ENCODE measurements at places on chromosomes 1 and 21. TPM values are rescaled to one million over a fixed set of nuclear protein-coding genes. Genes with fewer than 3 reads are reported as not detected.

- H3K4me1 ChIP-seq, result peaks cover 89% of the 10 kb centered on the region
- H3K27ac ChIP-seq, result peak overlapping the region; percentile 76
- peak overlapping the region; percentile 4 for H3K4me3 ChIP-seq
Observed at GRCh38 chr1:27435566-27436203, 43.3 kb downstream of the GPR3 start.

The SPRR4 gene
- total RNA-seq, result not detected

The SPATA21 gene
- total RNA-seq, result not detected

- no peaks in the 10 kb centered on the region for H3K27me3 ChIP-seq
- peaks cover 19% of the 10 kb centered on the region for H3K4me1 ChIP-seq
- no peaks in the 10 kb centered on the region for H3K36me3 ChIP-seq
- H3K4me3 ChIP-seq, result peak within 1 kb of the TSS; percentile 73
- peak within 1 kb of the TSS; percentile 83 for H3K27ac ChIP-seq
Observed at GRCh38 chr1:168136709-168137514, at the start of gene GPR161. Gene GPR161, minus strand, starts transcription at chr1:168136930. Its CDS starts 32,080 bp downstream, at chr1:168104850.

The ELK4 gene
- total RNA-seq, result 33.9 TPM

The TAF12 gene
- total RNA-seq, result 21.1 TPM

- no peak for DNase-seq
- H3K4me3 ChIP-seq, result no peak overlapping the region
Observed at GRCh38 chr1:92711473-92712165, 73.3 kb downstream of the EVI5 start.

DNA sequence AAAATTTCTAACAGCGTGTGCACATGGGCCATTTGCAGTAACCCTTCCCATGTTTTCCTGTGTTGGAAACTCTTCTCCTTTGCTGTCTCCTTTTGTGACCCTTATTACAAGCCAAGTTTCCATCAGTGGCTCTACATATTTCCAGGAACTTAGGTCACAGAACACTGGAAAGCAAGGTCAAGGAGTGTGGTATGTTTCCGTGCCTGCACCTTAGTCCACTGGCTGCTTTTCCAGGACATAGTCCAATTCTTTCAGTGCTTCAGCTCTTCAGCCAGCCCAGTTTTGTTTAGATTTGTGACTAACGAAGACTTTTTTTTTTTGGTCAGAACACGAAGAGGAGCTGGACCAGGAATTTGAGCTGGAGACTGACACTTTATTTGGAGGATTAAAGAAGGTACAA, 33.8 kb downstream of the HHAT start:
- H3K27me3 ChIP-seq, result no peaks in the 10 kb centered on the region
- no peaks in the 10 kb centered on the region for H3K36me3 ChIP-seq
- peak overlapping the region; percentile 15 for H3K27ac ChIP-seq
- no peak overlapping the region for H3K4me3 ChIP-seq
- H3K4me1 ChIP-seq, result peaks cover 6% of the 10 kb centered on the region

- H3K27ac ChIP-seq, result peak overlapping the region; percentile 100
- peaks cover 6% of the 10 kb centered on the region for H3K36me3 ChIP-seq
- no peaks in the 10 kb centered on the region for H3K27me3 ChIP-seq
- peaks cover 13% of the 10 kb centered on the region for H3K4me1 ChIP-seq
- H3K4me3 ChIP-seq, result peak overlapping the region; percentile 58
Observed at GRCh38 chr1:183023601-183024316, 539 bp downstream of the LAMC1 start.

The UBE2U gene
- total RNA-seq, result not detected

The PLD5 gene
- 0.31 TPM for total RNA-seq

GRCh38 chr1:218865591-218865990, 308.1 kb upstream of the LYPLAL1 start:
- DNase-seq, result no peak
- H3K4me1 ChIP-seq, result no peaks in the 10 kb centered on the region
- H3K36me3 ChIP-seq, result no peaks in the 10 kb centered on the region
- H3K4me3 ChIP-seq, result no peak overlapping the region

- H3K4me1 ChIP-seq, result no peaks in the 10 kb centered on the region
- H3K4me3 ChIP-seq, result no peak overlapping the region
- no peak overlapping the region for H3K27ac ChIP-seq
Observed at GRCh38 chr1:18292531-18292930, 184.9 kb downstream of the IGSF21 start.

The LCK gene
- total RNA-seq, result 0.58 TPM

The OR10J1 gene
- not detected for total RNA-seq

GRCh38 chr1:41861535-41862383, 57.0 kb downstream of the HIVEP3 start:
- H3K27me3 ChIP-seq, result no peaks in the 10 kb centered on the region
- no peak overlapping the region for H3K4me3 ChIP-seq
- H3K4me1 ChIP-seq, result peaks cover 12% of the 10 kb centered on the region
- no peaks in the 10 kb centered on the region for H3K36me3 ChIP-seq

DNA sequence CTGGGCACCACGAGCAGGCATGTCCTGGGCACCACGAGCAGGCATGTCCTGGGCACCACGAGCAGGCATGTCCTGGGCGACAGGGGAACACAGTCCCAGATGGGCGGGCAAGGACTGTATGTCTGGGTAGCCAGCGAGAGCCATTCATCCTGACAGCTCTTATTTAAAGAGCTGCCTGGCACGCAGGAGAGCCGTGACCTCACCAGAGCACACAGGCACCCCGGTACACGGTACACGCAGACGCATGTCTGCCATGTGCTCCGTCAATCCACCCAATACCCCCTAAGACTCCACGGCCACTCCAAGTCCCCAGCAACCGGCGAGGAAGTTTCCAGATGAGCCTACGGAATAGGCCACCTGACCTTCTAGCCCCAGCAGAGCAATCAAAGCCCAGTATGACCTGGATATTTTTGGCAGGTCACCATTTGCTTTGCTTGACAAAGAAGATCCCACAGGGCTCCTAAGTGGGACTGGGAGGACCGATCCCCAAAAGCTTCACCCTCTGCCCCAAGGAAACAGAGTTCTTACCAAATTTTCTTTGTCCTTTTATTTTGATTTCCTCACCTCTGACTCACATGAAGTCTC, 51.7 kb downstream of the CASZ1 start:
- H3K27me3 ChIP-seq, result no peaks in the 10 kb centered on the region
- no peaks in the 10 kb centered on the region for H3K36me3 ChIP-seq
- H3K27ac ChIP-seq, result peak overlapping the region; percentile 63
- H3K4me1 ChIP-seq, result peaks cover 10% of the 10 kb centered on the region
- peak; percentile 72 for DNase-seq

The SMPDL3B gene
- total RNA-seq, result 2.2 TPM

- H3K4me1 ChIP-seq, result no peaks in the 10 kb centered on the region
- H3K27ac ChIP-seq, result no peak overlapping the region
- H3K36me3 ChIP-seq, result no peaks in the 10 kb centered on the region
- H3K4me3 ChIP-seq, result no peak overlapping the region
- H3K27me3 ChIP-seq, result peaks cover 42% of the 10 kb centered on the region
Observed at GRCh38 chr1:38266197-38266520, 219.6 kb upstream of the POU3F1 start.

The IVL gene
- not detected for total RNA-seq

DNA sequence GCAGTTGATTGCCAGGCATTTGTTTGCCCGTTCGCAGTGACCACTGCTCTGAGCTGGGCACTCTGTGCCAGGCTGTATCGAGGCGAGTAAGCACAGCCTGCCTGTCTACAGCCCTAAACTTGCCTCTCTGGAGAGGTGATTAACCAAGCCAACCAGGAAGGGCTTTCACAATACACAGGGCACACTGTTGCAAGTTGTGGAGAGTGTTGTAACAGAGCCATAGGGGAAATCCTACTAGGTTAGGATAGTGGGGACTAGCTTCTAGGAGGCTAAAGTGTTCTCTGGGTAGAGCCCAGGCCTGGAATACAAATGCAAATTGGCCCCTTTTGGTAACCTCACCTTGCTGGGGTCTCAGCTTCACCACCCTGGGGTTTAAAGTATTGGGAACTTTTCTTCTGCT, 23.8 kb downstream of the PRDM2 start:
- no peak overlapping the region for H3K27ac ChIP-seq
- H3K27me3 ChIP-seq, result no peaks in the 10 kb centered on the region
- no peaks in the 10 kb centered on the region for H3K36me3 ChIP-seq

DNA sequence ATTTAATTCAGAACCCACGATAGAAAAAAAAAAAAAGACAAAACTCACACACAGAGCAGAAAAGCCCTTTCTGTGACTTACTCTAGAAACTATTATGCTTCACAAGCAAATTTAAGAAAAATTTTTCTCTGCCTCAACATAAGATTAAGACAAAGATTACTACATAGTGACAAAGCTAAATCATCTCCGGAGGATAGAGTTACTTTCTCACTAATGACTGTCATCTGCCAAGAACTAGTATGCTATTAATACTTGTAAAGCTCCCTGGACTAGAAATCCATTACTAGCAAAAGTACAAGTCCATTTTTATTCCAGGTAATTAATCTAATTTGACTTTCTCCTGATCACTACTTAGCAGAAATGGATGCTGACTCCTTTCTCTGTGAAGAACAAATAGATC, 25.9 kb downstream of the GREM2 start:
- H3K27me3 ChIP-seq, result no peaks in the 10 kb centered on the region
- H3K4me3 ChIP-seq, result no peak overlapping the region
- DNase-seq, result no peak
- no peaks in the 10 kb centered on the region for H3K4me1 ChIP-seq
- H3K36me3 ChIP-seq, result no peaks in the 10 kb centered on the region

The C1orf94 gene
- total RNA-seq, result not detected

DNA sequence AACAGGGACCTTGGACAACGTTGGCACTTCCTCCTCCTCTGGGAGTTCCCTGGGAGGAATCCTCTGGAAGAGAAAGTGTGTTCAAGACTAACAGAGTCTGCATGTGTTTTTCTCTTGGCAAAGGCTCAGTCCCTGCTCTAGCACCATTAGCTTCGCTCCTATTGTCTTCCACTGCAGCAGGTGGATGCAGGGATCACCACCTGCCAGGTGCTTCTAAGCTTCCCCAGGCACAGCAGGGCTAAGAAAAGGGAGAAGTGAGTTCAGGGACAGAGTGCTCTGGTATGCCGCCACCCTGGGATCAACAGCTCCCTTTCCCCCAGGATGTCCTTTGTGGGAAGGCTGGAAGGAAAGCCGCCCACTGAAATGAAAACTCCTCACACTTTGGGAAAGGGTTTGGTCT, 43.9 kb upstream of the IL20 start:
- H3K36me3 ChIP-seq, result no peaks in the 10 kb centered on the region
- H3K27me3 ChIP-seq, result no peaks in the 10 kb centered on the region
- peaks cover 36% of the 10 kb centered on the region for H3K4me1 ChIP-seq
- no peak overlapping the region for H3K4me3 ChIP-seq
- H3K27ac ChIP-seq, result no peak overlapping the region

DNA sequence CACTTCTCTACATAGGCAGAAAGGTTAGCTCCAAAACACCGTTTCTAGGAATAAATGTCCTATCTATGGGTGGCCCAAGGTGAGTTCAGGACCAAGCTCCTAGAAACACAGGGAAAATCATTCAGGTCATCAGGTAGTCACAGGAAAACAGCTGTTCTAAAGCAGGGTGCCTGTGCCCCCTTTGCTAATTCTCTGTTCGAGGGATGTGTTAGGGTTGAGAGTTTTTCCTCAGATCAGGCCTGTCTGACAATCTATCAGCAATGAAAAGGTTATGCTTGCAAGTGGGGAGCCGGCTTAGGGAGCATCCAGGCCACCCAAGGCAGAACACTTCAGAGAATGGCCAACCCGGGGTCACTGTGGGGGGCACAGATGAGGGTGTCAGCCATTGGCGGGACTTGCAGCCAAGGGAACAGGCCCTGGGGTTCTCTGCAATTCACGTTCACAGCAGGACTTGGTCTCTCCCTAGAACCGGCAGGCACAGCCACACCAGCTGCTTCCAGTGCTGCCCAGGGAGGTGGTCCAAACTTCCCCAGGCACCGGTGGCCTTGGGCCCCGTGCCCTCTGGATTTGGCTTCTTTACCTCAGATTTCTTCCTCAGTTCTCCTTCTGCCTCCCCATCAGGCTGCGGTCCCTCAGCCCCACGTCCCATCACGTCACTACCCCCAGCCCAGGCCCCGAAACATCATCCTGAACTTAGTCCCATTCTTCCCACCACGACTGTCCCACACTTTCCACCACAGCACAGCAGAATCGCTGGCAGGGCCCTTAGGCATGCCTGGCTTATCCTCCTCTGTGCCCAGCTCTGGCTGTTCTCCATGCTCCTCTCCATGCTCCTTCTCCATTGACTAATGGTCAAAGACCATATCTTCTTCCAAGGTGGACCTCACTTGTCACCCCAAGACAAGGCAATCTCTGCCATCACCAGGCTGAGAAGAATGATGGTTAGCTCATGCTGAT, 11.0 kb downstream of the CD2 start:
- H3K4me1 ChIP-seq, result no peaks in the 10 kb centered on the region
- H3K36me3 ChIP-seq, result no peaks in the 10 kb centered on the region
- H3K4me3 ChIP-seq, result no peak overlapping the region
- H3K27ac ChIP-seq, result no peak overlapping the region
- no peak for DNase-seq

- DNase-seq, result no peak
- H3K27me3 ChIP-seq, result no peaks in the 10 kb centered on the region
- H3K36me3 ChIP-seq, result no peaks in the 10 kb centered on the region
- no peak overlapping the region for H3K27ac ChIP-seq
- no peak overlapping the region for H3K4me3 ChIP-seq
- no peaks in the 10 kb centered on the region for H3K4me1 ChIP-seq
Observed at GRCh38 chr1:17185485-17185860, 19.5 kb upstream of the PADI1 start.

The IFI44L gene
- total RNA-seq, result 15.5 TPM

The ADCY10 gene
- total RNA-seq, result 0.57 TPM

- H3K4me3 ChIP-seq, result no peak overlapping the region
- no peak overlapping the region for H3K27ac ChIP-seq
- H3K4me1 ChIP-seq, result no peaks in the 10 kb centered on the region
Observed at GRCh38 chr1:118788463-118788862, 199.7 kb downstream of the TBX15 start.

- no peaks in the 10 kb centered on the region for H3K27me3 ChIP-seq
- no peaks in the 10 kb centered on the region for H3K36me3 ChIP-seq
- no peak for DNase-seq
- H3K4me3 ChIP-seq, result no peak overlapping the region
- H3K4me1 ChIP-seq, result no peaks in the 10 kb centered on the region
Observed at GRCh38 chr1:63127376-63127775, 195.0 kb upstream of the FOXD3 start.

The LRRIQ3 gene
- 0.82 TPM for total RNA-seq

DNA sequence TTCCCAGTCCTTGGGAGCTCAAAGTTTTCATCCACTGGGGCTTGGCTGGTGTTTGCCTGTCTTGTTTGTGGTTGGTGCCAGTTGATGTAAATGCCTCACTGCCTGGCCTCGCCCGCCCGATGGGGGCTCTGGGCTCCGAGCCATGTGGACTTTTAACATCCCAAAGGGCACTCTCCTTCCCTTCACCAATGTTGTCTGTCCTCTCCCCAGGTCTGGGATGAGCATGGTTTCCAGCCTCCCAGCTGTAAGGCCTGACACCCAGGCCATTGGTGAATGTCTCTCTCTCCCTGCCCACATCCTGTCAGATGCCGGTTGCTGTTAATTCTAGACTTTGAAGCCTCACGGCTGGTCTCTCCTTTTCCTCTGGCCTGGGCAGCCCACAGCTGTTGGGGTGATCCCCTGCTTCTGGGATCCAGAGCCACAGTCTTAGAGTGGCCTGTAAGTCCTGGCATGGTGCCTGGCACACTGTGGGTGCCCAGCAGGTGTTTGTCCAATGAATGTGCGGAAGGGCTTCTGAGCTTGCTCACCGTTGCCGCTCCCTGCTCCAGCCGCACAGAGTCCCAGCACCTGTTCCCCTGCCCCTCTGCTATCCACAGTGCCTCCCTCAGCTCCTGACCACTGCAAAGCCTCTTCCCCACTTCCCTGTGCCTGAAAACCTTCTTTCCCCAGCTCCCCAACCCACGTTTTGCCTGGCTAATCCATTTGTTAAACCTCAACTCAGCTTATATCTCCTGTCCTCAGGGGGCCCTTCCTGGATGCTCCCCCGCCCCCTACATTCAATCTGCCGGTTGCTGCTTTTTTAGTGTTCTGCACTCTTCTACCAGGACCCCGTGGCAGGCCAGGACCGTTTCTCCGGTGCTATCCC, 3.3 kb upstream of the C1orf174 start:
- no peaks in the 10 kb centered on the region for H3K27me3 ChIP-seq
- H3K27ac ChIP-seq, result no peak overlapping the region
- DNase-seq, result no peak

The MRTO4 gene
- total RNA-seq, result 17.4 TPM

The KIF21B gene
- 0.46 TPM for total RNA-seq
